ENCODE measurements at places on chromosomes 5 and 9.
A peak's percentile ranks its signal among the peaks of the same experiment; 100 is the strongest.

DNA sequence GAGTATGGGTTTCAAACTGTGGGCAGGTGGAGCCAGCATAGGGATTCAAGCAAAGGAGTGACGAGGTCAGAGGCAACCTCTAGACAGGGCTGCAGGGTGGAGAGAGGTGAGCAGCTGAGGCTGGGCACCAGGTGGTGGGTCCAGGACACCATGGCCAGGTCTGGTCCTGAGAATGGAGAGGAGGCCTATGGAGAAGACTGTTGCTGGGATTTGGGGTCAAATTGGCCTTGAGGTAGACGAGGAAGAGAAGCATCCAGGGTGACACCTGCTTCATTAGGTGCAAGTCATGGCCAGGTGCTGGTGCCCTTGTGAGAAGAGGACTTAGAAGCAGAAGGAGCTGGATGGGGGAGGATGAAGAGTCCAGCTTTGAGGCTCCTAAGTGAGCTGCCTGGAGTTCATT, 99.6 kb downstream of the NSG2 start:
- DNase-seq, result no peak

- DNase-seq, result no peak
Observed at GRCh38 chr5:77936365-77936693, 160.2 kb upstream of the TBCA start.

GRCh38 chr9:16864649-16865434, 5.6 kb downstream of the BNC2 start:
- no peak for DNase-seq

DNA sequence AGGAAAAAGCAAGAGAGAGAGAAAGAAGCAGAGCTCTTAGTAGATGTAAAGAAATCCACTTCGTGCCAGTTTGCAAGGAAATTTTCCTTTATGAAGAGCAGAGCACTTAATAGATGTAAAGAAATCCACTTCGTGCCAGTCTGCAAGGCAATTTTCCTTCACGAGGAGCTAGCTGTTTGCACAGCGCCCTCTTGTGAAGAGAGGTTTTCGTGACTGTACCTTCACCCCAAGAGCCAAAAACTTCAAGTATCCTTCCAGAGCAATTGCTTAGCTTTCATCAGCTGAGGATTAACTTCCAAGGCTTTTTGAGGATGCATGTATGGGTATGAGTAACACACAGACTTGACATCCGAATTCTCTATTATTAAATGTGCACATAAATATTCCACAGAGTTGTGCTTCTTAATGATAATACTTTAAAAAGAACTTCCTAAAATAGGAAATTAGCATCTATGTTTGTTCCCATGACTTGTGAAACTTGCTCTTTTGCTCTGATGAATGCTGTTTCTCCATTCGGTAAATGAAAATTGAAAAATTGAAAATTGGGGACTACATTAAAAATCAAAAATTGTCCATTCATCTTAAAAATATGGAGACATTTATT, 525.6 kb downstream of the PDE4D start:
- DNase-seq, result peak; percentile 64

DNA sequence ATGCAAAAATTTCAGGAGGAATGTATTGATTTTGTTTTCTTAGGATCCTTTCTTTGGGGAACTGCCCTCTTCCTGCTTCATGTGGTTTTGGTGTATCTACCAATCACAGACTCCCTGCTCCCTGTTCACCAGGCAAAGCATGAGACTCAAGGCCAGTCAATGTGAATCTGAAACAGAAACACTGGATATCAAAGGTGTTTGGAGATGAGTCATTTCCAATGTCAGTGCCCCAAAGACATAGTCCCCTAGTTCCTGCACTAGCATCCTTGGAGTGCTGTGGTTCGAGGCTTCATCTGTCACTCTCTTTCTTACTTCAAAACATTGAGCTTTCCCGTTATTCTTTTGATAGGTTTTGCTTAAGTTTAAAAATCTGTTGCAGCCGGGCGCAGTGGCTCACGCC, 8.1 kb downstream of the PPP3R2 start:
- DNase-seq, result no peak

GRCh38 chr5:59123595-59124561, 541.0 kb downstream of the RAB3C start:
- DNase-seq, result no peak

DNA sequence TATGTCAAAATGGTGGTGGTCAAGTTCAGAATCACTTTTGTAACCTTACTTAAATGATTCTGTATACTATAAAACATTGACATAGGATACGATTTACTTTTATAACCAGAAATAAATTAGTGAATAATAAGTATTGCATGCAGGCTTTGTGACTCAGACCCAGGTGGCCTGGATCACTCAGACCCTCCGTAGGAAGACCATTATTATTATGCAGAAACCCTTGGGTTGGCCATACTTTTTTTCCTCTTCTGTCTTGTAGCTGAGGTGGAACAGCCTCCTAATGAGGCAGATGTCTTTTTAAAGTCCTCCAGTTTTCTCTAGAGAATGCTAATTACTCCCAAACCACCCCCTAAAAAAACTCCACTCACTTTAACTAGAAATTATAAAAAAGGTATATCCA, 121.9 kb downstream of the LPAR1 start:
- DNase-seq, result no peak

GRCh38 chr9:69433392-69433791, 108.4 kb downstream of the ENTREP1 start:
- no peak for DNase-seq

DNA sequence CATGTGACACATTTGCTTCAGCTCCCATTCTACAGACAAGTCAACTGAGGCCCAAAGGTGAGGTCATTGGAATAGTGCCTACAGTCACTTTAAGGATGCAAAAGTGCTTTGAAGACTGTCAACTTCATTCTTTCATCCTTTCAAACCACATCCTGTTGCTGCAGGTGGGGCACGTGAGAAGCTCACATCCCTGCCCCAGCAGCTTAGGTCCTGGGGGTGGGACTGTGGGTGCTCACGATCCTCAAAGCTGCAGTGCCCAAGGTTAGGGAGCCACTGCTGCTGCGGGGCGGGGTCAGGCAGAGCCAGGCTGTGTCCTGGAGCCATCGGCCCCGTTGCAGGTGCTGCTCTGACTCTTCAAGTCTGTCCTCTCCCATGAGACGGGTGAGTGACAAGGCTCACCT, 57.9 kb upstream of the IER5L start:
- DNase-seq, result no peak

DNA sequence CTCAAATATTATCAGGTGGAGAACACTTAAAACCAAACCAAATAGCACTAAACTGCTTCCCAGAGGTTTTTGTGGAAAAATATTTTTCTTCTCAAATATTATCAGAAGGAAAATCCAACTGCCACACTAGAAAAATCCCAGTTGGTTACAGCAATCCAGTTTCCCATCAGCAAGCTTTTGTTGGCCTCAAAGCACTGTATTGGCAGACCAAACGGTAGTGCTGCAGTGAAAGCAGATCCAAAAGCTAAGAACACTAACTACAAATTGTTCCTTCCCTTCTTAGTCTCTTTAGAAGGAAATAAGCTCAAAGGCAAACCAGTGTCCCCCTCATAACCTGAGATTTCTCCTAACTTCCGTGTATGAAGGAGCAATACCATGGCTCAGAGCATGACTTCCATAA, 105.3 kb downstream of the TRIM36 start:
- no peak for DNase-seq

DNA sequence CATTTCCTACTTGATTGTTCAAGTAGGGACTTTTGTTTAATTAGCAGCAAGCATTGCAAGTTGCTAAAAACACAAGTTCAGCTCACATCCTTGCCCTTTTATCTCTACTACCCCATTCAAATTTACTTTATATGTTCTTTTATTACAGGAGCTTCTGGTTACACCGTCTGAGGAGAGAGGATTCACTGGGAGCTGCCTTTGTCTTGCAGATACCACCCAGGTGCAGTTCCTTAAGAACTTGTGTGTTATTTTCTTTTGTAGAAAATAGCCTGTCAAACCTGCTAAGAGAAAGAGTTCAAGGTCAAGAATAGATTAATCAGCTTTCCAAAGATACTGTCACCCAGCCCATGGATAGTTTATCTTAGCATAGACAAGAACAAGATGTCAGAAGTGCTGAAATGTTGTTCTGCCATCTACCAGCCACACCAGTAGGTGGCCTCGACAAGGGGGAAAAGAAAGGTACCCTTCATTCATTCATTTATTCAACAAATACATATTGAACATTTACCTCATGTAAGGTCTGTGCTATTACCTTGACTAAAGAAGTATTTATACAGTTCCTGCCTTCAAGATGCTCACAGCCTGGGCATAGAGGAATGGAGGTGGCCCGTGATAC, 750.3 kb downstream of the MAT2B start:
- no peak for DNase-seq

GRCh38 chr9:4320021-4320420, 20.2 kb upstream of the GLIS3 start:
- no peak for DNase-seq

DNA sequence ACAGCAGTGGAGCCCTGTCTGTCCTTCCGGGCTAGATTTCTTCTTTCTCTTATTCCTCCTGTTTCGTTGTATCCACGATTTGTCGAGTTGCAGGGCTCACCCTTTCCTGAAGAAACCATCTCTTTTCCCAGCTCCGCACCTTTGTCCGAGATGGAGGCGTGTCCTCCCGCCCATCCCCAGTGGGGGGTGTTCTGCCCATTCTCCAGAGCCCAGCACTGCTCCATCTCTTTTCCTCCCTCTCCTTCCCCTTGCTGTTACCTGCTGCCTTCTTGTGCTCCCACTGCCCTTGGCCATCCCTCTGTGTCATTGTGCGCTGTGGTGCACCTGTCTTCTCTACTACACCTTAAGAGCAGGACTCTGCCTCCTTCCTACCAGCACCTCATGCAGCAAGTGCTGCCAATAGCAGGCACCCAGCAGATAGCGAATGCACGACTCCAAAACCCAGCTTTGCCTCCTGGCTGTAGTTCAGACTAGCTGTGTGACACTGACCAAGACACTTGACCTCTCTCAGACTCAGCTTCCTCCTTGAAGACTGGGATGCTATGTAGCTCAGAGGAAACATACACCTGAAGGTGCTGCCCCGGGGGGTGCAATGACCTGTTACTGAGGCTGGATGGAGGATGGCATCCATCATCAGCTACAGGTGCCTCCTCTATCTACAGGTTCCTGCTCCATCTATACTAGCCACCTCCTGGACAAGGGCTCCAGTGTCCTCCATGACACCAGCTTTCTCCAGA, 8.9 kb downstream of the OR13J1 start:
- DNase-seq, result no peak

GRCh38 chr9:33202552-33203201, 35.5 kb upstream of the B4GALT1 start:
- no peak for DNase-seq

GRCh38 chr5:127999909-128000308, 83.7 kb upstream of the SLC12A2 start:
- no peak for DNase-seq

GRCh38 chr5:137619191-137619870, 116.6 kb downstream of the KLHL3 start:
- no peak for DNase-seq

GRCh38 chr9:129665814-129666520, 520 bp downstream of the PRRX2 start:
- no peak for DNase-seq

DNA sequence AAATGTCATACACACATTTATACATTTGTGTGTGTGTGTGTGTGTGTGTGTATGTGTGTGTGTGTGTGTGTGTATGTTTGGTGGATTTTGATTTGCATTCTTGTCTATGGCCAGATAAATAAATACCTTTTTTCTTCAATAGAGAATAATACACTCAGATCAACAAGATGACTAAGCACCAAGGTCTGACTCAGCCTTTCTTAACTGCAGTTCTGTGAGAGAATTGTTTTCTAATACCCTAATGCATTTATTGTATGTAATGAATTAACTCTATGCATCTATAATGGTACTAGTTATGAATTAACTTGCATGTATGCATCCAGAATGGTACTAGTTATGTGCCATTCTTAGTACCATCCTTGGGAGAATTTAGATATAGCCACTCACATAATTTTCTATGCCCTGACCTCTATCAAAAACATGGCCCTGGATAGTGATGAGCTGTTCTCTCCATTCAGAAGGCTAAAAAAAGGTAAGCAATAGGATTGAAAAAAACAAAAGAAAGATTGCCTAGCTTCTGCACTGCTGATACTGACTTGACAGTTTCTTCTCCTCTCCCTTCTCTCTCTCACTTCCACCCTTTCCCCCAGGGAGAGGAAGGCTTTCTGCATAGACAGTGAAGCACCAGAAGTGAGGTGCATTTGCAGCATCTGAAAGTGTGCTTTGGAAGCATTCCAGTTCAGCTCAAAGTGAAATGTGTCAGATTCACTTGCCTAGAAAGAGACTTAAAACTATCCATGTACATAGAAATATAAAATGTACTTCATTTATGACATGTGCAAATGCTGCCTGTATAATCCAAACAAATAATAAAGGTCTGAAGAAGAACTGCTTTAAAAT, 55.1 kb upstream of the CCDC112 start:
- DNase-seq, result no peak

DNA sequence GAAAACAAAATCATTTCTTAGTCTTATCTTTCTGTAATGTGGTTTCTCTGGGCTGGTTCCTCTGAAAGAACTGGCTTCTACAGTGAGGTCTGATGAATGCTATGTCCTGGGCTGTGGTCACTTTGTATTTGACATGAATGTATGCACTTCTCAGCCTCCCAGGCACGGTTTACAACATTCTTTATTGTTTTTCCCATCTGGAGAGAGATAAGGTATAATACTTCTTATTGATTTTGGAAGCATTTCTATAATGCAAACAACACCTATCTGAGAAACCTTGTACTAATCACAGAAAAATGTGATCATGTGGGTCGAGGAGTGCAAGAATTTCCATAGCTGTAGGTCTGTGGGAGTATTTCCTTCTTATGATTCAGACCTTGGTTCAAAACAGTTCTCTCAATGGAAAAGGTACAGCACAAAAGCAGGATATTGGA, 46.9 kb downstream of the ACTBL2 start:
- no peak for DNase-seq

DNA sequence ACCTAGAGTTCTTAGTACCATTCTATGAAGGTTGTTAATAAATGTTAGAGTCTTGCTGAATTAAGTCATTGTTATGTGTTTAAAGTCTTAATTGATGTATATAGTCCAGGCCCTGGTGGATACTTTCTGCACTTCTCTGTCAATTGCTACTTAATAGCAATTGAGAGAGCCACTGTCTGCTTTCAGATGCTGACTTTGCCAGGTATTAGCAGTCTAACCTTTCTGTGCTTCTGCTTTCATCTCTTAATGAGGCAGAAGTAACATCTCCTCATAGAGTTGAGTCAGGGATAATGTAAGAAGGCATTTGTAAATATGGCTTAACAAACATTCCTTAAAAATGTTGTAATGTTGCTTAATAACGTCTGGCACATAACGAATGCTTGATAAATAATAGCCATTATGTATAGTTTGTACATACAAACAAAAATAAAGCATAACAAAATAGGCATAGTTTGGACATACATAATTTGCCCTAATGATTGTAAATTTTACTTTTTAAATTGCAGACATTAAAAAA, 28.3 kb downstream of the RASGRF2 start:
- no peak for DNase-seq

GRCh38 chr5:36570301-36571095, 35.9 kb upstream of the SLC1A3 start:
- DNase-seq, result no peak

Measured in AML-193 (cell line).